ENCODE measurements at places on chromosomes 11 and 22. TPM values are rescaled to one million over a fixed set of nuclear protein-coding genes. Genes with fewer than 3 reads are reported as not detected.

Gene BEST1
- polyA plus RNA-seq, result 2.5 TPM

Gene SYVN1
- 21.4 TPM for polyA plus RNA-seq

Gene CLCF1
- polyA plus RNA-seq, result 5.3 TPM

Gene MYBPC3
- not detected for polyA plus RNA-seq

Gene CDC42BPG
- 0.17 TPM for polyA plus RNA-seq

Gene ISX
- polyA plus RNA-seq, result not detected

Gene DGAT2
- 5.2 TPM for polyA plus RNA-seq
